ENCODE measurements at places on chromosomes 6 and 20.

DNA sequence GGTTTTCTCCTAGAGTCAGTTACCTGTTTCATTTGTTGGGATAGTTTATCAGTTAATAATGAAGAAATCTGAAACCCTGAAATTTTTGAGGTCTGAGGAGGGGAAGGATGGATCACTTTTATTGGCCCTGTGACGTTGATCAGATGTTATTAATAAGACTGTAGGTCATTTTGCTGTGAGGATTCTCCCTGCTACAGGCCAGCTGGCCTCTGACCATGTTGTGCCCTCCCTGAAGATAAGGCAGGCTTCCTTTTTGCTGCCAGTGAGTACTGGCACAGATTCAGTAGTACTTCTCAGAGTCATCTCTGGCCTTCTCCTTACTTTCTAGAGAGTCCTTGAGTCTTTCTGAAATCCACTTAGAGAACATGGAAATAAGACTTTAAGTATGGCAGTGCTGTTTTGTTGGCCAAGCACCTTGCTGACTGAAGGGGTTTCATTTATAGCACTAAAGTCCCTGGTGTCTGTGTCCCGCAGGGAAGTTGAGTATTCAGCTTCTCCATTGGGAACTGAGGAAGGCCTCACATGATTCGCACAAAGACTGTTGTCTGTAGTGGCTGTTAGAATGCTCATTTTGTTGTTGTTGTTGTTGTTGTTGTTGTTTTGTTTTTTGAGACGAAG lies 202.6 kb downstream of the DTNBP1 start:
- no peak for DNase-seq

GRCh38 chr6:123897965-123898364 lies 94.3 kb downstream of the NKAIN2 start:
- DNase-seq: no peak

DNA sequence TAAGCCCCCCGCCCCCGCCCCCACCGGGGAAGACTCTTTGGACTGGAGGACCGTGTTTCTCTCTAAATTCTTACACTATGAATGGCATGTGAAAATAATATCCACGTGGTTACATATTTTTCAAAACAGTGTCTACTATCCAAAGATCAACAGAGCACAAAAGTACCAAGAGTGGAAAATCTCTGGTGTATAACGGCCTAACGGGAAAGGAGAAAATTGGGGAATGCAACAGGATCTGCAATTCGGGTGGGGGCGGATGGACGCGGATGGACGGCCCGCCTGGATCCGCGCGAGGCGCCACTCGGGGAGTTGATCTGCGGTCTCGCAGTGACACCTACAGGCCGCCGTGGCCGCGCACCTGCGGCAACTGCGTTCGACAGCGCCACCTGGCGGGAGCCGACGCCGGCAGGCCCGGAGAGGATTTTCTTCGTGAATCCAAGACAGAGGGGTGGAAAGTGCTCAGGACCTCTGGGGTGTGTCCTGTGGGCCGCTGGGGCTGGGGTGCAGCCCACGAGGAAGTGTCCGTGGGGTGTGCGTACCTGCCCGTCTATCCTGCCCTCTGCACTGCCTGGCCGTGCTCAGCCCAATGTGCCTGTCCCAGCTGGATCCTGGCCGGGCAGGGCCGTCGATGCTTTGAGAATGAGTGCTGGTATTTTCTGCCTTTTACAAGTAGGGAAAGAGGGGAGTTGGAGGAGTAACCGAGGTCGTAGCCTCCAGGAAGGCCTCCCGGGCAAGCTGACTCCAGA lies 18.6 kb downstream of the ANKRD60 start:
- peak; percentile 55 for DNase-seq

DNA sequence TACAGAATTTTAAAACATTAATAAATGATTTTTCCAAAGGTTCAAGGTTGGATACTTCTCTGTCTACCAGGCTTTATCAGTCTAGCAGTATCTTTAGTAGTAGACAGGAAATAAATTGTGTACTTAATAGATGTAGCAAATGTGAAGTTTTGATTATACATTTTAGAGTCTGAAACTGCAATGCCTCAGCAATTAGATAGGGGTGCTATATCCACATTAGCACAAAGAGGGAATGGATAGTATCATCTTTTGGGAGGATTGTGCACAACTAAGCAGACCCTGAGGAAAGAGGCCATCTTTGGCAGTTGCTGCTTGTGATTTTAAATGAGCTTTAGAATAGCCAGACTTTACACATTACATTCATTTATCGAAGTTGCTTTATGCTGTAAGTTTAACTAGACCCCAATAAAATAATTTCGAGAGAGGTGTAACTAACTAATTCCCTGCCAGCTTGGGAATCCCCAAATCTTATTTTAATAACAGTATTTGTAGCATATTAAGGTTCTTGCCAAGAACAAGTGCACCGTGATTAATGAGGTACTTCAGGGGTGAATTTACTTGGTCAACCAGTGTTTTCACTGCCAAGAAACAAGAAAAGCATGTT lies 2.8 kb downstream of the KCNQ5 start:
- peak; percentile 49 for DNase-seq

GRCh38 chr20:40255365-40255764 lies 433.7 kb downstream of the MAFB start:
- no peak for DNase-seq
